ENCODE measurements at places on chromosomes 5 and 9.

GRCh38 chr5:55592388-55593114, 57.8 kb upstream of the PLPP1 start:
- no peak for DNase-seq

GRCh38 chr9:127380479-127380878, 16.5 kb upstream of the SLC2A8 start:
- DNase-seq, result no peak

GRCh38 chr5:36689225-36689624, 82.8 kb downstream of the SLC1A3 start:
- no peak for DNase-seq

DNA sequence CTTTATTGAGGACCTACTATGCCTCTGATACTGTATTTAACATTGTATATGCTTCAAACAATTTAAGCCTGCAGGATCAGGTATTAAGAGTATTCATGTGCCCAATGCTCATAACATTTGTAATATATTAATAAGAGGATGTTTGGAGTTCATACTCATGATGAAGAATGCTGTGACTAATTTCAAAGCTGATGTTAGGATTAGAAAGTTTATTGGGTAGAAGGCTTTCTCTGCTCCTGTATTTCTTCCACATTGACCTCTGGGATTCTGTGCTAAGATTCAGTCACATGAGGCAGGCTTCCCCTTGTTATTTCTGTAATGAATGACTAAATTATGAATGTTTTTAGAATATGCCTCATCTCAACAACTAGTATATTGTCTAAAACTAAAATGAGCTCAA, 456.4 kb downstream of the NFIB start:
- no peak for DNase-seq

- no peak for DNase-seq
Observed at GRCh38 chr5:163434401-163434866, 3.0 kb upstream of the CCNG1 start.

GRCh38 chr5:149424371-149425315, 45.6 kb upstream of the IL17B start:
- DNase-seq, result no peak

DNA sequence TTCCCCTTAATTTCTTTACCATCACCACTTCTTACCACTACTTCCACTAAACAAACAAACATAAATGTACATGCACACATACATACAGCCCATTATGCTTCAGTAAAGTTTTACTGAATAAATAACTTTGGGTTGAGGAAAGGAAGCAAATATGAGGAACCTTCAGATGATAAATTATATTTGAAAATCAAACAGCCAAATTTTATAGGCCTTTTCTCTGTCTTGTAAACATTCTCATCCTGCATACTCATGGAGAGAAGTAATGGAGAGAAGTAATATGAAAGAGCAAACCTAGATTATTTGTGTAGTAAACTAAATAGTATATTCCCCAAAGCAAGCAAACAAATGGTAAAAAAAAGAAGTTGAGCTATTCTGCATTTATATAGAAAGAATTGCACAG, 658.3 kb upstream of the RORB start:
- DNase-seq, result no peak

- no peak for DNase-seq
Observed at GRCh38 chr9:98765256-98765655, 31.1 kb downstream of the ANKS6 start.

DNA sequence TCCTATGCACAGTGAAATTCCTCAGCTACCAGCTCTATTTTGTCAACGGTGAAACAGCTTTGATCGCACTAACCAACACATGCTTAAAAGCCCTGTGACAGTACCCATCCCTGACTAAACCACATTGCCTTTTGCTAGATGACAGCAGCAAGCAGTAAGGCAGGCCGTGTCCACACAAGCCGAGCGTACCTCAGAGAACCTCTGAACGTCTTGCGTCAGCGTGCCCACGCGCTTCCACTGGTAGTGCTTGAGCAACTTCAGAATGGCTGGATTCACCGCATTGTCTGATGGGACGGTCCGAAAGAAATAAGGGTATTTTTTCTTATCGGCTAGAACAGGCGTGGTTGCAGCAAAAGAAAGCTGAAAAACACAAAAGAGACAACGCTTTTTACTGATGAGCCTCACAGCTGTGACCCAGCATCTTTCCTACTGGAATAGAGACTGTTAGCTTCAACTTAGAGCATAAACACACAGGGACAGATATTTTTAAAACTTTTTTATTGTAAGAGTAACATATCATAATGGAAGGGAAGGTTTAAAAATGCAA, 167.0 kb downstream of the GABBR2 start:
- no peak for DNase-seq

DNA sequence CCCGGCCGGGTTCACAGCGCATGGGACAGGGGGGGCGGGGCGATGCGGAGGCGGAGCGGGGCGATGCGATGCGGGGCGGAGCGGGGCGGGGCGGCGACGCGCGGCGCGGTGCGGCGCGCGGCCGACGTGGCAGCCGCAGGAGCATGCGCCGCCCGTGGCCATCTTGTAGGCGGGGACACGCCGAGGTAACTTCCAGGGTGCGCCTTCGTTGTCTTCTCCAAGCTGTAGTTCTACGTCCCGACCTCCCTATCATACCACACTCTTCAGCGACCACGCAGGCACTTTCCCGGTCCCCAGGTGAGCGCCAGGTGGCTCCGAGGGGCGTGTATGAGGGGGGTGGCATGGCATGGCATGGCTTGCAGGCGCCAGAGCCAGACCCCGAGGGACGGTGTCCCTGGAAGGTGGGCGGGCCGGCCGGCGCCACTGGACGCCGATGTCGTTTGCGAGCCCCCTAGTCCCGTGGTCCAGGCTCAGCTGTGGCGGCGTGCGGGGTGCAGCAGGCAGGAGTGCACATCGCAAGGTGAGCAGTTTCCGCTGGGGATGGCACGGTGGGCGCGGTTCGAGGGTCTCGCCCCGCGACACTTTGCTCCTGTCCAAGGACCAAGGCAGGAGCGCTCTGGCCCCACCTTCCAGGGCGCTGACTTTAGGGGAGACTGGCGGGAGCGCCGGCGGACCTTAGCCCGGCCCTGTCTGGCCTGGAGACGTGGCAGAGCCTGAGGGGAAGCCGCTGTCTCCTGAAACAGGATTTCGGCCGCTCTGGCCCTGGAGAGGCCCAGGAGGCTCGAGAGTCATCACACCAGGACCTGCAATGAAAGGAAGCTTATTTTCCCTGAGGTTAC, at the start of gene PRRC1:
PRRC1 (plus strand) TSS at position 161 of the 839 bp plus-strand sequence. CDS start 5,840 bp downstream, outside the sequence.
- DNase-seq, result peak; percentile 70

- no peak for DNase-seq
Observed at GRCh38 chr5:76808141-76808691, 10.6 kb upstream of the F2RL1 start.

- DNase-seq, result no peak
Observed at GRCh38 chr5:73282383-73282782, 109.4 kb downstream of the TMEM174 start.

DNA sequence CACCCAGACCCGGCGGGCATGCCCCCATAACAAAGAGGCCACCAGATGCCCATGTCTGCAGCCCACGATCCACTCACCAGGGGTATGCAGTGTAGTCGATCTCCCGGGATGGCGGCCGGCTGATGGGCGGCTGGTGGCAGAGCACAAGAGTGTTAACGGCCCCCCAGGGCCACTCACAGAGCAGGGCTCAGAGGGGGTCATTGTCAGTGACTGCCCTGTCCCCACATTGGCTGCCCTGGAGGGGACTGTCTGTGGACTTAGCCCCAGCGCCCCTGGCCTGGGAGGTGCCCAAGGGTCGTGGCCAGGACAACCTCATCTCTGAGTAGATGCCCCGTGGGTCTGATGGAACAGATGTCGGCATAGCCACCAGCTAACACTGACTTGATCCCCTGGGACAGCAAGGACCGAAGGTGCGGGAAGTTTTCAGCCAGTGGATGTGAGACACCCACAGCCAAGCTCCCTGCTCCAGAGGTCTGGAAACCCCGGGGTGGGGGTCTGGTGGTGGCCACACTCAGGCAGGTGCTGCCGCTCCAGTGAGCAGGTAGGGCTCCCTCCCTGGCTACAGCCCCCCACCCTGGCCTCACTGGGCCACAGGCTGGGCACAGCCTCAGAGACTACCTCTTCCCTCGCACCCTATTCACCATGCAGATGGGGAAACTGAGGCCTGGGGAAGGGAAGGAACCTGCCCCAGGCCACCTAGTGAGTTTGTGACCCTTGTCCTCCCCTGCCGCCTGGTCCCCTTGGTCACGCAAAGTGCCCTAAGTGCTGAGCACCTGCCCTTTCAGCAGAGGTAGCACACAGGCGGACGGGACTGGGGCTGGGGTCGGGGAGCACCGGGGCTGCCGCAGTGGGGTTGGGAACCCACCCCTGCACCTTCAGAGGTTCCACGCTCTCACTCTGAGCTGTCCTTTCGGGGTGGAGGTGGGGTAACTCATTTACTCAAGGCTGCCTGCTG, 38.1 kb upstream of the SARDH start:
- no peak for DNase-seq

GRCh38 chr5:132771503-132771998, 5.5 kb downstream of the SEPTIN8 start:
- DNase-seq, result no peak

DNA sequence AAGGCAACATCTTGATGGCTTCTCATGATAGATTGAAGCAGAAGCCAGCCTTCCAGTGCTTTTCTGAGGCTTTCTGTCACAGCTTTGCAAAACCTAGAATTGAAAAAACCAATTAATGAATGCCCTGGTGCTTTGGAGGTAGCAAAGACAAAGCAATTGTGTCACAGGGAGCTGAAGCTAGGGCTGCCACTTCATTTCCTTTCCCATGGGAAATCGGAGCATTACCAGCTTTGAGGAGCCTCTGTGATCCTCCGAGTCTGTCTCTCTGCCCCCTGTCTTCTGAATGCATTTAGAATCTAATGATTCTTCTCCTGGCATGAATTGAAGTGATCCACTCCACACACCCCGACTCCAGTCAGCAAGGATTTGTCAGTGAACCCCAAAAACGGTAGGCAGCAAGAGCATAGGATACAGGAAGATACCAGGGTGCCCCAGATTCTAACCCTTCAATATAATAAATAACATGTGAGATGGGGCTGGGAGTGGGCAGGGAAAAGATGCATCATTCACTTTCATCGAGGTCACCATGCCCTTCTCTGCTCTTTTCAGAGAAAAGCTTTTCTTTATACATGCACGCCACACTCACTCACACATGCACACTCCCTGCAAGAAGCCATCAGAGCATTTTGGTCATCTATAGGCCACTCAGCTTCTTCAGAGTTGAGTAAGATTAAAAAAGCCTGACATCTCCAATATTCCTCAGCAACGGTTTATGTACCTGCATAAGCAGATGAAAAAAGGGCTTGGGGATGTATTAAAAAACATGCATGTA, 247.7 kb upstream of the ZNF462 start:
- no peak for DNase-seq

- no peak for DNase-seq
Observed at GRCh38 chr5:174558190-174558589, 166.2 kb upstream of the MSX2 start.
